ENCODE measurements at places on chromosomes 7 and 10.

DNA sequence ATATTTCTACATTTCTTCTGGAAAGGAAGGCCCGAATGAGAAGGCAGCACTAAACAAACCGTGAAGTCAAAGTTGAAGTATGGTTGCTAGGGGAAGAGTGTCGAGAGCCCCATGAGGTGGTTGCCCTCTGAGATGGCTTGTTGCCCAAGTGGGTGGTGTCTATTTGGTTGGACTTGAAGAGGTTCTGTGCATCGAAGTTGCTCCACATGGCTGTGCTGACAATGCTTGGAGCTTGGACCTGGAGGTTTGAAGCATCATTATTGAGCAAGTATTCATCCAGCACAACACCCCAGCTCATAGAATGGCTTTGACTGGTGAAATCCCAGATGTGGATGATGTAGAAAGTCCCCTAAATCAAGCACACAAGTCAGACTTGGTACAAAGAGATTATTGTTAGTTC lies 165.2 kb upstream of the CDCA7L start:
- no peak for DNase-seq

DNA sequence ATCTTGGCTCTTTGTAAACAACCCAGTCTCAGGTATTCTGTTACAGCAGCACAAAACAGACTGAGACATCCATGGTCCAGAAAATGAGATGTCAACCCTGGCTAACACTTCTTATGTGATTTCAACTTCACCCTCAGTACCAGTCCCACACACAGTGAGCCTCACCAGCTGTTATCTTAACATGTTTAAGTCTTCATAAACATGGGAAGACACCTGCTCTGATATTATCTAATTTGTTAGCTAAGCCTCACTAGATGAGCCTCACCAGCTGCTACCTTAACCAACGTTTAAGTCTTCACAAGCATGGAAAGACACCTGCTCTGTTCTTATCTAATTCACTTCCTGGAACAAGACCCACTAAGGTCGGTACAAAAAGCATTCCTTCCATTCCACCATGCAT lies 130.8 kb downstream of the CALN1 start:
- DNase-seq: no peak

DNA sequence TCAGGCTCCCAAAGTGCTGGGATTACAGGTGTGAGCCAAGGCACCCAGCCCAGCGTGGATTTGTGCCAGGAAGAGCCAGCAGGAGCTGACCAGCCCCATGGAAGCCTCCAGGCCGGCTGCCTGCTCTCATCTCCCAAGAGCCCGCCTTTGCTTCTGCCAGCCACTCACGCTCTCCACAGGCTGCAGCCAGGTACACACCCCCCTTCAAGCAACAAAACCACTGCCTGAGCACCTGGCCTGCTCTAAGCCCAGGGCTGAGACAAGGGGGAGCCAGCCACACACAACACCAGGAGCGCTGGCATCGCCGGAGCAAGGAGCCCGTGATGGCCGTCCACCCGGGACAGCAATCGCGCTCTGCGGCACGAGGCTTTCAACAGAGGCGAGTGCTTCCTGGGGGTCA lies 34.5 kb downstream of the MAD1L1 start:
- no peak for DNase-seq

GRCh38 chr10:31871266-31872065 lies 57.2 kb downstream of the ARHGAP12 start:
- no peak for DNase-seq

GRCh38 chr10:63253040-63253439 lies 119.9 kb downstream of the NRBF2 start:
- DNase-seq: no peak

DNA sequence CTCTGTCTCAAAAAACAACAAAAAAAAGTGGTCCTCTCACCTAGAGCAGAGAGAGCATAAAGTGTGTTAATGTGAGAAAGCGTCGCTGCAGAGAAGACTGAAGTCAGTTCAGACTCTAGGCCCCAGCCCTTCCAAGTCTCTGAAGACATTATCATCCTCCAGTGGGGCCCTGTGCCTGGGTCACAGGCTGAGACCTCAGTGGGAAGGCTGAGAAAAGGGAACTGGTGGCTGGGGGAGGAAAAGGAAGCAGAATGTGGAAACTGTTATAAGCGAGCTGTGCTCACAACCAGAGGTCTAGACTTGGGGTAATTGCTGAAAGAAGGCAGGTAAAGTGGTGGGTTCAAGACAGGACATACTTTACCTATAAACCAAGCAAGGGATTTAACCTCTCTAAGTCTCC lies 4.9 kb upstream of the RRP12 start:
- no peak for DNase-seq

DNA sequence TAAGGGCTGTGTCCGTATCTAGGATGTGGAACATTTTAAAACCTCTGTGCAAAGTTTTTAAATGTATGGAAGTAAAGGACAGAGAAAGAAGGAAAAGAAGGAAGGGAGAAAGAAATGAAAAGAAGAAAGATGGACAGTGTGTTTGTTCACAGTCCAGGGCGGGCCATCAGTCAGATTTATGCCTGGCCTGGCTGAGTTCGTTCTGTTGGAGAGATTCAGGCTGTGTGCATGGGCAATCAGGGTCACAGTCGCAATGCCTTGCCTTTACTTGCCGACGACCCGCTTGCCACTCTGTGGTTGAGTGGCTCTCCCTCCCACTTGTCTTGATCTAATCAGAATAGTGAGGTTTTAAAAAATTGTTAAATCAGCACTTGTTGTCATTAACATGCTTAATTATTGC lies 369.4 kb upstream of the BMPER start:
- no peak for DNase-seq

DNA sequence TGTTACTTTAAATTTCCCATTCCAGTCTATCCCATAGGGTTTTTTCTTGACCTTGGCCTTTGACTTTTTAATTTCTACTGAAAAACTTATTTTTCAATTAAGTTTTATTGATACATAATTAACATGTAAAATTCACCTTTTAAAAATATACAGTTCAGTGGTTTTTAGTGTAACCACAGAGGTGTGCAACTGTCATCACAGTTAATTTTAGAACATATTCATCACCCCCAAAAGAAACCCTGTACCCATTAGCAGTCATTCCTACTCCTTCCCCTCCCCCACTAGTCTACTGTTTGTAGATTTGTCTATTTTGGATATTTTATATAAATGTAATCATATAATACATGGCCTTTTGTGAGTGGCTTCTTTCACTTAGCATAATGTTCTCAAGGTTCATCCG lies 96.5 kb upstream of the GJD4 start:
- DNase-seq: no peak

DNA sequence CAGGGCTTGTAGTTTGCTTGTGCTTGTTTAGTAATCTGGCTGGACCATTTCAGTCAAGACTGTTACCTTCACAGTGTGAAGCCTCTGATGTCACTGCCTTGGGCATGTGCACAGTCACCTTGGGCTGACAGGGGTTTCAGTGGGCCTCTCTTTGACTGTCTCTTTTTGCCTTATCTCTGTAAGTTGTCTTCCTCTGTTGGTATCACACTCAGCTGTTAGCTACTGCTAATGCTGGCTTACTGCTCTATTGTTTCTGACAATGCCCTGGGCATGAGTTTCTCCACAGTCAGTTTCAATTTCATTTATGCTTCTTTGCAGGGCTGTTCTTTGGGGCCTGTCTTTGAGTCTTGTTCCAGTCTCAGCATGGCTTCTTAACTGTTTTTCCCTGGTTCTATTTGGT lies 201.9 kb upstream of the SHH start:
- no peak for DNase-seq

DNA sequence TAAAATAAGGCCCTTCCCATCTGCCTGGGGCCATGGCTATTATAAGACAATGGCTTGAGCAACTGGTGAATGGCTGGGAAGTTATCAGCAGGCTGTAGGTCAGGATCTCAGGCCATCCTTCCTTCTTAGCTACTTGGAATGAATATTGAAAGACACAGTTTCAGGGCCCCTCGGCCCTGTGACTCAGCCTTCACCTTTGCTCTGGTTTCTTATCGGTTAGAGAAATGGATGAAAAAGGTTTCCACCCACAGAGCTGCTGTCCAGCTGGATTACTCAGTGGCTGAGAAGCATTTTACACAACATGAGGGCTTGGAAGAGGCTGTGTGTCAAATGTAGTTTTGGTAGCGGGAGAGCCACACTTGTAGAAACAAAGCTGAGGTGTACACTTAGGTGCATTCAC lies 9.4 kb downstream of the ACSL5 start:
- DNase-seq: peak; percentile 11

- no peak for DNase-seq
Observed at GRCh38 chr10:110672580-110672919, 28.4 kb downstream of the RBM20 start.

DNA sequence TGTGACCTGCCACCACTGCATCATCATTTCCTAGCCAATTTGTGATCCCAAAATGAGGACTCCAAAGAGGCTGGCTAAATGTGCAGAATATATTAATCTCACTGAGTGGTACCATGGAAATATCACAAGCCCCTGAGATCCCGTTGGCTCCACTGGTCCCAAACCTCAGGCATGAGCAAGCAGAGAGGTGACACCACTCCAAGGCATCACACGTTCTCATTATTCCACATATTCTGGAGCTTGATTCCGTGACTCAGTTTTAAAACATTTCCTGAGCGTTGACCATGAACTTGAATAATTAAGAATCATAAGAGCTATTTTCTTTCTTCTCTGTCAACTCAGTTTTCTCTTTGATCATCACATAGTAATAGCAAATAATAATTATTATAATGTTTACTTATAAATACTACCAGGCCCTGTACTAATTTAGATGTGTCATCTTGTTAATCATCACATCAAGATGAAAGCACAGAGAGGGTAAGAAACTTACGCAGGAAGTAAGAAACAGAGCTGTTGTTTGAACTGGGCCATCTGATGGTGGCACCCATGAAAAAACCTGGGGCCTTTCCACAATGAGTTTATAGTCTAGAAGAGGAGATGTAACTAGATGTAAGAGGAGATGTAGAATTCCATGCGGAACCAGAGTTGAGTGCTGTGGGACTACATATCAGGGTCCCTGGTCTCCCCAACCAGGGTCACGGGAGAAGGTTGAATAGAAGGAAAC lies 3.5 kb downstream of the APBB1IP start:
- no peak for DNase-seq

GRCh38 chr7:128777156-128778123 lies 1.8 kb upstream of the OPN1SW start:
- no peak for DNase-seq

- DNase-seq: no peak
Observed at GRCh38 chr7:129252128-129252527, 27.3 kb downstream of the AHCYL2 start.

DNA sequence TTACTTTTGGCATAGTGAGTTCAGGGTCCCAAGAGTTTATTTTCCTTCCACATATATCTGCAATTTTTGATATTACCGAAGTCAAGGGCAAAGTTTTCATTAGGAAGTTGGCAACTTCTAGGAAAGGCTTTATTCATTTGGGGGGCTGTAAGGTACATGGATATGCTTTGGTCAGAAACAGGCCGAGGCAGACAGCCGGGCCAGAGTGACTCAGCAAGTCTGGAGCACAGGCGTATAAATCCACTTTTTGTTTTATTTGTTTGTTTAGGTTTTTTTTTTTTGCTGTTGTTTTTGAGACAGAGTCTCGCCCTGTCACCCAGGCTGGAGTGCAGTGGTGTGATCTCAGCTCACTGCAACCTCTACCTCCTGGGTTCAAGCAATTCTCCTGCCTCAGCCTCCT lies 3.7 kb downstream of the ZNF680 start:
- DNase-seq: no peak

DNA sequence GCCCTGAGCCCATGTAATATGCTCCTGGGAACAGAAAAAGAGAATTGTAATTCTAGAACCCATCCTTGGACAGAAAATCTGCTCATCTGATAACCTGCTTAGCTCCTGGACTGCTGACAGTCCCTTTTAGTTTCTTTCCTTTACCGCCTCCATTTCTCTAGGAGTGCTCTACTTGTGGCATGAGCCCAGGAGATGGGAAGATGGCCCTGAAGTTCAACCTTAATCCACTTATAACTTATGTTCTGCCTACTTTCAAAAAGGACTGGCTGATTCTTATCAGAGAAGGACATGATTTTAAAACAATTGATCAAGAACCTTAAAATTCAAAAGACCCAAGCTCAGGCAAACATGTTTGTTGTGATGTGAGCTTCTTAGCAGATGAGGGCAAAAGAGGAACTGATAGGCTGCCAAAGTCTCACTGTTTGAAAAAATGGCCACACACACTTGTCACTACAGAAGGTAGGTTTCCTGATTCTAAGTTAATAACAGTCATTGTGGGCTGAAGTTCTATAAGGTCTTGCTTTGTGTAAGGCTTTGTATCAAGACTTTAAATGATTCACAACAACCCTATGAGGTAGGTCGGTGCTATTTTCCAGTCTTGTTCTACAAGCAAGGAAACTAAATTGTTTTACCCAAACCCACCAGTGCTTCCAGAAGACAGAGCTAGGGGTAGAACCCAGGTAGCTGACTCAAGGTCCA lies 94.3 kb upstream of the AFAP1L2 start:
- DNase-seq: no peak

DNA sequence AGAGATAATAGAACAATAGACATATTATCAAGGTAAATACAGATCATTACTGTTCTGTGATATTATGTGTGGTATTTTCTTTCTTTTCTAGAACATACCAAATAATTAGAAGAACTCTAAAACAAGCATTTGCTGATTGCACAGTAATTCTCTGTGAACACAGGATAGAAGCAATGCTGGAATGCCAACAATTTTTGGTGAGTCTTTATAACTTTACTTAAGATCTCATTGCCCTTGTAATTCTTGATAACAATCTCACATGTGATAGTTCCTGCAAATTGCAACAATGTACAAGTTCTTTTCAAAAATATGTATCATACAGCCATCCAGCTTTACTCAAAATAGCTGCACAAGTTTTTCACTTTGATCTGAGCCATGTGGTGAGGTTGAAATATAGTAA lies 185.5 kb downstream of the CFTR start:
- no peak for DNase-seq

DNA sequence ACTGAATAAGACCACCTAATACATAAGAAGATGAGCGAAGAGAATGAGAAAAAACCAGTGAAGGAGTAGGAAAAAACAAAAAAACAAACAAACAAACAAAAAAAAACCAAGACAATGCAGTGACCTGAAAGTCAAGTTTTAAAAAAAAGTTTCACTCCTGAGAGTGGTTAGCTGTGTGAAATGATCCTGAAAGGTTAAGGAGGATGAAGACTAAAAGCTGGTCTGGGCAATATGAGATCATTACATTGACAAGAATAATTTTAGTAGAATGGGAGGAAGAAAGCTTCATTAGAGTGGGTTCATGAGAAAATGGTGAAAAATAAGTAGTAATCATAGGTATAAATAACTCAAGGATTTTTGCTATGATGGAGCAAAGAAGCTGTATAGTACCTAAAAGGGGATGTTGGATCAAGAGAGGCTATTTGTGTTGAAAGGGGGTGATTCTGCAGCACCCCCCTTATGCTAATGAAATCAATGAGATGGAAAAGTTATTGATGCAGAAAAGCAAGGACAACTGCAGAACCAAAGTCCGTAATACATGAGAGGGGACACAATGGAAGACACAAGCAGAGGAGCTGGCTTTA lies 80.2 kb downstream of the KMT2C start:
- DNase-seq: no peak

DNA sequence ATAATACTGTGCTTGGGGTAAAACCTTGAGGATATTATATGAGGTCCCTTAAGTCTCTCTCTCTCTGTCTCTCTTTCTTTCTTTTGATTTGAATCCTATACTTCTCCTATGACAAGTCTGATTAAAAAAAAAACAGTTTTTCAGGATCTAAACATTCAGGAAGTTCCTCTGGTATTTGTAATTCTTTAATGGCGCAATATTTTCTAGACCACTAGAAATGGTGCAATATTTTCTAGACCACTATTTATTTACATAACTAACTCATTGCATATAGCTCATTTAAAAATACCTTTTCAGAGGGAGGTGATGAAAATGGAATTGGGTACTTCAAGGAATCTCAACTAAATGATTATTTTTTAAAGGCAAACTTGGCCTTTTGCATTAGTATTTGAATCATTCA lies 1235.3 kb downstream of the GATA3 start:
- DNase-seq: no peak
